ENCODE measurements at places on chromosomes 1 and 21.

DNA sequence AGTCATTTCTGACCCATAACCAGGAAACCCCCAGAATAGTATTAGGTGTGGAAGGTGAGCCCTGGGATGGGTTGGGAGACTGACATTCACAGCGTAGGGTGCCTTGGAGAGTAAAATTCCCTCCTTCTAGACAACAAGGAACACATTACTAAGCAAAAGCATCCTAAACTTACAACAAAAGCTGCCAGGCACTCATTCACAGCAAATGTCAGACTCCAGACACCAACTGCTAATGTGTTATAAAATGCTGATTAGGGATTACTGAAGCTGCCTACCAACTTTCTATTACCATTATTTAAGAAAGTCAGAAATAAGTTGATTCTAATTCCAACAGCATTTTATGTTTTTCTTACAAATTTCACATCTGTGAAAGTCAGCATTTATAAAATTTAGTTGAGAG, 40.0 kb upstream of the C1orf87 start:
- no peak for DNase-seq

GRCh38 chr1:154441241-154441888, 36.2 kb downstream of the IL6R start:
- DNase-seq, result no peak

GRCh38 chr1:202189001-202189790, 4.4 kb upstream of the LGR6 start:
- peak; percentile 26 for DNase-seq

- DNase-seq, result peak; percentile 8
Measured at GRCh38 chr1:86965012-86965826, 50.8 kb downstream of the HS2ST1 start.

GRCh38 chr1:6688757-6689156, 12.9 kb downstream of the DNAJC11 start:
- no peak for DNase-seq

GRCh38 chr1:68459091-68459490, 9.3 kb upstream of the RPE65 start:
- no peak for DNase-seq

DNA sequence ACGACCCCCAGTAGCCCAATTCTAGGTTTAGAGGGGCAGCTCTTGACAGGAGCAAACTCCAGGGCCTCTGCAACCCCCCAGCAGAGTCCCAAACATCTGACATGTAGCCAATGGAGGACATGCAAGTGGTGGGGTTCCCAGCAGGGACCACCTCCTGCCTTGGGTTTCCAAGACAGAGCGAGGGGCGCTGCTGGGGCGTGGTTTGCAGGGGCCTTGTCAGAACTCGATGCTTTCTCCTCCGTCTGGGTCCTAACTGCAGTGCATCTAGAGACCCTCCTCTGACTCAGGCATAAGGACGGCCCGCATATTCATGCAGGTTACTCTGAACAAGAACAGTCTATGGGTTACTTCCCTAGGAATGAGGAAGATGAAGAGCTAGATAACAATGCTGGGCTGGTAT, 17.2 kb downstream of the EPHX1 start:
- no peak for DNase-seq

GRCh38 chr1:228405200-228405978, 1.2 kb downstream of the TRIM11 start:
- DNase-seq, result no peak

DNA sequence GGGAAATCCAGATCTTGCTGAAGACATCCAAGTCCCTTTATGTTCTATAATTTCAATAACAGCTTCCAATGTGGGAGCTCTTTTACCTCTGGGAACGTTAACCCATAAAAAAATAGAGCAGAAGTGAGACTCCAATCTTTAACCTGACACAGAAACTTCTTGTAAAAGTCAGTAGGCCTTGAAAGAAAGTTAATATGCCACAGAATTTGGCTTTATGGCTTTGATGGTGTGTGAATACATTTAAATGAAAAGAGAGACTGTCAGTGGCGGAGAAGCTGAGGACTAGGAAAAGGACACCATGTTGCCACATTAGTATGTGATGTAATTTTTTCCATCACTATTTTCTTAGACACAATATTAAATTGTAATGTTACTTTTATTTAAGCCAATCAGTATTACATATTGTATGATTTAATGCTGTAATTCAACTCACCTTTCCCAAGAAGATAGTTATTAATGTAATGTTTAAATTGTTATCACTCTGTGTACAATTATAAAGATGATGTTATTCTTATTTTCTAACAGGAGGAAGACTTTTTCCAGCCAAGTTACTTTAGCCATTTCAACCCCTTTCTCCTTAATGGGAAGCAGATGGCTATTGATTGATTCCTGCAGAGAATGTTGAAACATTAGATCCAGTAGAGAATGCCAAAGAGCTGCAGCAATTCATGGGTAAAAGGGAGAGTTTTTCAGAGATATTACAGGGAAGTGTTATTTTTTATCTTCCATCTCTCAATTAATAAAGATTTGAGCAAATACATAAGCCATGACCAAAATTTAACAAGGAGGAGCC, 17.5 kb upstream of the CLDN8 start:
- DNase-seq, result no peak

- DNase-seq, result no peak
Measured at GRCh38 chr1:234578735-234579134, 31.2 kb downstream of the IRF2BP2 start.

DNA sequence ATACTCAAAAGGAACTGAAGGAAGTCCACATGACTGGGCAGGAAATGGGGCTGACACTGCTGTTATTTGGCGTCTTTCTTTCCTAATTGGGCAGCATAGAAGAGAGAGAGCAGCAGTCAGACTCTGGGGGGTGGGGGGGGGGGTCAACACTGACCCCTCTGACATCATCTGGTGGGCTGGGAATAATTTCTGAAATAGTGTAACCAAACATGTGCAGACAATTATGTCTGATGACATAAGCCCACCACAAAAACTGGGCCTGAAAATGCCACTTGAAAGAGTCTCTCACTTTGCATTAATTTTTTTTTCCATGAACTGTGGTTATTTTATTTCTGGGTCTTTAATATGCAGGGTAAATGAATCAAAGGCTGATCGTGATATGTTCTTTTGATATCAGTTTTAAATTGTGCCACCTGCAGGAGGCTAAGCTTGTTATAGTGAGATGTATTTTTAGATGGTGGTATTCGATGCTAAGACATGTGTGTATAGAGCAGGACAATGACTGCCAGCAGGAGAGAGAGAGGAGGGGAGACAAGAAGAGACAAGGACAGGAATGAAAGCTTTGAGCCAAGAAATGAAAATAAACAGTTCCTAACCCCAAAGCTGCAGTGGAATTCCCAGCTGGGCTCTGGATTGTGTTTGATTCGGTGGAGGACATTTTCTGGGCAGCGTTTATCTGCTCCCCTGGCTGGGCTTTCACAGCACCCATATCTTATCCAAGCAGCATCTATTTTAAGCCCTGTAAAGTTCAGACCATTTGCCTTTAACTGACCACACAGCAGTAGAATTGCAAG, 264.7 kb downstream of the PBX1 start:
- no peak for DNase-seq

GRCh38 chr1:91400133-91400725, 4.4 kb downstream of the HFM1 start:
- no peak for DNase-seq

DNA sequence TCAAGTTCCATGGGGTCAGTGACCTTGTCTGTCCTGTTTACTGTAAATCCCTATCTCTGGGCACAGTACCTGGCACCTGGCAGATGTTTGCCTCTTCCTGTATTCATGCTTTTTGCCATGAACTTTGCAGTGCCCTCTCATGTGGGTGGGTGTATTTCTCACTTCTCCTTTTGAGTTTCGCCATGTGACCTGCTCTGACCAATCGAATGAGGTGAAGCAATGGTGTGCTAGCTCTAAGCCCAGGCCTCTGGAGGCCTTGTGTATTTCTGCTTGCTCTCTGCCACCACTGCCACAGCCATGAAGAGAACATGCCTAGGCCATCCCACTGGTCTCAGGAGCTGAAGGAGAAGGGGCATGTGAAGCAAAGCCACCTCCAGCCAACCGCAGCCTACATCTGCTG, 185.5 kb upstream of the ZC3H12A start:
- DNase-seq, result no peak

DNA sequence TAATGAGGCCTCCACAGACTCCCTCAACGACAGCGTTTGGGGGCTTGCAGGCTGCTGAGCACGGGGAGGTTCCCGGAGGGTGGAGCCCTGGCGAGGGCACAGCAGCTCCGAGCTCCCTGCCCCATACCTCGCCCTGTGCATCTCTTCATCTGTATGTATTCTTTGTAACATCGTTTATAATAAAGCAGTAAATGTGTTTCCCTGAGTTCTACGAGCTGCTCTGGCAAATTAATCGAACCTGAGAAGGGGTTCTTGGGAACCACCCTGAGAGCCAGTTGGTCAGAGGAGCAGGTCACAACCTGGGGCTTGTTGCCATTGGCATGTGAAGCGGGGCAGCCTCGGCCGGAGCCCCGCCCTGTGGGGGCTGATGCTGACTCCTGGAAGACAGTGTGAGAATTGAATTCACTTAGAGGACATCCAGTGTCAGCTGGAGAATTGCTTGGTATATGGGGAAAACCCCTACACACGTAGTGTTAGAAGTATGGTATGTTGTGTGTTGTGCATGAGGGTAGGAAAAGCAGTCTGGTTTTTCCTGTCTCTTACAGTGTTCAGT, 11.5 kb downstream of the SLC37A1 start:
- DNase-seq, result peak; percentile 86

DNA sequence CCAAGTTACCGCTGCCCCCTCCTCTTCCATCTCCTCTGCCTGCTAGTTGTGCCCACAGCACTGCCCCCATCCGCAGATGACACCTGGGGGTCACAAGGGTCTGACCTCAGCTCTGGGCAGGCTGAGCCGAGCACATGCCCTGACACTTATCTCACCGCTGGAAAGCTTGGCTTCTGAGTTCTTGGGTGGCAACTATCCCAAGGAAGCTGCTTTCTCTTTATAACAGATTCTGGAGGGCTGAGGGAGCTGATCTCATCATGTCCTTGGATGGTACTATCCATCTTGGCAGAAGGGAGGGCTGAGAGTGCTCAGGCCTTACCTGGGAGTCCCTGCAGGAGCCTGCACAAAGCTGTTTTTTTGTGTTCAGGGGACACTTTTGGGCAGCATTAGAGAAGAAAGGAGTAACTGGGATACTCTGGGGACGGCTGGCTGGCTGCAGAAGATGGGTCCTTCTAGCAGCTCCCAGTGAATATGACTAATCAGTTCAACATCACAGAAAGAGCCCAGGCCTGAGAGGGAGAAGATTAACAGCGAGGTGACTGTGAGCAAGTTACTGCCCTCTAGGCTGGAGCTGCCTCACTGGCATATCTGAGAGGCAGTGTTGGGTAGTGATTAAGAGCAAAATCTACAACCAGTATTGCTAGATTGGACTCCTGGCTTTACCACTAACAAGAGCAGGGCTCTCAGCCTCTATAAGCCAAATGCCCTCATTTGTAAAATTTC, 71.6 kb downstream of the PLXNA2 start:
- DNase-seq, result no peak

DNA sequence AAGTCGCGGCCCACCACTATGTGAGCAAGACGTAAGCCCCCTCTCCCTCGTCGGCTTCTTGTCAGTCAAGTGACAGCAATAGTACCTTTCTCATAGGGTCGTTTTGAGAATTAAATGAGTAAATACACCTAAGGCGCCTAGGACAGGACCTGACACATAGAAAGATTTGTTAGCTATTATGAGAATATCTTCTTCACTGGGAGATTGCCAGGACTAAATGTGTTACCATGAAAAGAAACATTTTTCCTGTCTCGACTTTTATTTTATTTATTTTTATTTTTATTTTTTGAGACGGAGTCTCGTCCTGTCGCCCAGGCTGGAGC, 798 bp downstream of the PMF1 start:
- no peak for DNase-seq

DNA sequence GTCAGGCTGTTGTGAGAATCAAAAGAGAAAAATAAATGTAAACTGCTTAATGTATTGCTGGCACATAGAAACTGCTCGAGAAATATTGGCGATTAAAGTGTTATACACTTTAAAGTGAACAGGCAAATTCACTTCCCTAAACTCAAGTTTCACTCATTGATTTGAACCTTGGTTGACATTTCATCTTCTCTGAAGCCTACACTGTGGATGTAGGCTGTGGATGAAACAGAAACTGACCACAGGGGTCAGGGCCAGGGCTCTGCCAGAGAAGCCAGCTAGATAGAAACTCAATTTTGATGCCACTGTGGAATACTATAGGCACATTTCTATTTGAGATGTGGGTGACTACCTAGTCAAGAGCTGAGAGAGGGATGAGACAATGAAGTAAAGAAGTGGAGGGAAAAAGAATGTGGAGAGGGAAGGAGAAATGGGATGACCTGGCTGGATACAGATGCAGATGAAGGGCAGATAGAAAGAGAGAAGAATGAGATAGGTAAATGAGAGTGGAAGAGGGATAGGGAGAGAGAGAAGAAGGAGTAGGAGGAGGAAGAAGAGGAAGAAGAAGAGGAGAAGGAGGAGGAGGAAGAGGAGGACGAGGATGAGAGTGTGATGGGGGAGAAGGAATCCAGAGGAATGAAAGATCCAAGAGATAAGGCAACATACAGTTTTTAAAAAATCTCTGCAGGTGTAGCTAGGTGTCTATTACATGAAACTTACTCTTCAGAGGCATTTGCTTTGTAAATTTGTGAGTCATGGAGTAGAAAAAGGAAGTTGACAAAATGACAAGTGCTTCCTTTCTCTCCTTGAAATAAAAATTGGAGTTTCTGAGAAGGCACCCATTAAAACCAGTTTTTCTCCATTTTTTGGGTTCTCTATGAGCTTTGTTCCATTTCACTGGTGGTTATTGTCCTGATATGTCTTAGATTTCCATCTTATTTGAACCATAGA, 17.4 kb upstream of the CD1D start:
- no peak for DNase-seq

DNA sequence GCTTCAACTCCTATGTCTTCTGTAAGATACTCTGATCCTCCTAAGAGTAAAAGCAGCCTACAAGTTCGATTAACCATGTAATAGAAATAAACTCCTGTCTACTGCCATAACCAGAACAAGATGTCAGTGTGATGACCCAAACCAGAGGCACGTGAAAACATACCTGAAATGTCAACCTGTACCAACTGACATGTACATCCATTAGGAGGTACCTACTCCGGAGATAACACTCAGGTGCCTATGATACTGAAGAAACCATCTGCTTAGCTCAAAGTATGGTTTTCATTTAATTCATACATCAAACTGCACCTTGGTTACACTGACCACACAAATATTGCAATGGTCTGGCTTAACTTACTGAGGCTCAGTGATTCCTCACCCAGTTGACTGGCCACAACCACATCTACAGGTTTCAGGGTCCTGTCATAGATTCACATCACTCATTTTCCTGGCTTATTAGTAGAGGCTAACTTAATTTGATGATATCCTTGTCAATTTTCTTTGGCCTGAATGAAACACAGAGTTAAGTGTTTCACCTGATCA, 4.4 kb downstream of the ITPKB start:
- no peak for DNase-seq
